ENCODE measurements at places on chromosomes 7 and 10.
A peak's percentile ranks its signal among the peaks of the same experiment; 100 is the strongest.

DNA sequence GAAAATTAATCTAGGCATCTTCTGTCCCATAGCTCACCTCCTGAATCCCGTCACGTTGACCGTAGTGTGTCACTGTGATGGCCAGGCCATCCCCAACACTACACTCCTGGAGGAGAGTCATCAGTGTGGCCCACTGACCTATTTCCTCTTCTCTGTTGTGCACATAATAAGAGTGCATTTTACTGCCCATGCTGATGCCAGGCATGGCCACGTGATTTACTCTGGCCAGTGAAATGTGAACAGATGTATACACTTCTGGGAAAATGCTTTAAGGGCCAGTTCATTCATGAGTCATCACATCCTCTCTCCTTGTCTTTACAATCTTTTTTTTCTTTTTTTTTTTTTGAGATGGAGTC lies 101.9 kb upstream of the PIP4K2A start:
- no peak for DNase-seq

GRCh38 chr10:29895456-29895855 lies 163.9 kb downstream of the JCAD start:
- DNase-seq = peak; percentile 94

GRCh38 chr10:86971232-86971991 lies 3.1 kb downstream of the ADIRF start:
- peak; percentile 98 for DNase-seq

- DNase-seq = no peak
Measured at GRCh38 chr10:76285012-76285411, 853.6 kb downstream of the LRMDA start.

GRCh38 chr10:86359111-86359510 lies 7.5 kb downstream of the GRID1 start:
- peak; percentile 29 for DNase-seq

All from posterior vena cava (tissue), 2 donors.